Heart left ventricle (tissue), 16 donors: ENCODE measurements at places on chromosomes 1 and 21. TPM values are rescaled to one million over a fixed set of nuclear protein-coding genes. Genes with fewer than 3 reads are reported as not detected.

AMIGO1 gene
- polyA plus RNA-seq, result 4.6 TPM

AGL gene
- 18.1 TPM for polyA plus RNA-seq

RAB7B gene
- polyA plus RNA-seq, result 0.65 TPM

ESPN gene
- not detected for polyA plus RNA-seq

LRRC40 gene
- 6.7 TPM for polyA plus RNA-seq

PTPRF gene
- 4.0 TPM for polyA plus RNA-seq

SH2D2A gene
- 1.1 TPM for polyA plus RNA-seq

ATP1A4 gene
- polyA plus RNA-seq, result 0.12 TPM

HTR6 gene
- polyA plus RNA-seq, result not detected

ATP5PF gene
- 719 TPM for polyA plus RNA-seq

PATJ gene
- 6.6 TPM for polyA plus RNA-seq

NMNAT2 gene
- 0.53 TPM for polyA plus RNA-seq

FAM72D gene
- 0.06 TPM for polyA plus RNA-seq

ITLN2 gene
- polyA plus RNA-seq, result 0.15 TPM

- H3K27ac ChIP-seq, result no peak overlapping the region
- no peak overlapping the region for H3K4me3 ChIP-seq
Measured at GRCh38 chr21:43600642-43601402, 58.5 kb downstream of the HSF2BP start.

DNA sequence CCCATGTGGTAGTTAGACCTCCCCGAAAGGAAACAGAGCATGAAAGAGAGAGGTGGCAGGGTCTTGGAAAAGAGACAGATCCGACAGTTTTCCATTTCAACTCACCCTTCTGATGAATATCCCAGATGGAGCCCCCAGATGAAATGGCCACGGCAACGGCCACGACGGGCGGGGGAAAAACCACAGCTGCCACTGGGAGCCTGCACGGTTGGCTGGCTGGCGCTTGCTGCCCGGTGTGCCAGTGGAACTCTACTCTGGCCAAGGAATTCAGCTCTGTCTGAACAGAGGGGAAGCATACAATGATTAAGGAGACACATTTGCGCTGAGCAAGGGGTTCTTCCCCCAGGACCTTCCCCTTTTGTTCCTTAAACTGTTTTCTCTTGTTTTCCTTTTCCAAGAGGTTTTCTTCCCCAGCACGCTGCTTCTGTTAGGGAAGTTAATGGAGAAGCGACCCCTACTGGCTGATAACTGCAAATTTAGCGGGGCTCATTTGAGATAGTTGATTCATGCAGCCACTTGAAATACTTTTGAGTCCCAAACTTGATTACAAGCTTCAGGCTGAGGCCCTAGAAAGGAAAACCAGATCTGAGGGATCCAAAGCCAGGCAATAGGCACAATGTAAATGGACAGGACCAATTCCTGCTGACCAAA is 1122.5 kb downstream of the NCAM2 start:
- DNase-seq, result no peak
- no peak overlapping the region for H3K4me3 ChIP-seq
- no peaks in the 10 kb centered on the region for H3K36me3 ChIP-seq
- no peaks in the 10 kb centered on the region for H3K27me3 ChIP-seq

DNA sequence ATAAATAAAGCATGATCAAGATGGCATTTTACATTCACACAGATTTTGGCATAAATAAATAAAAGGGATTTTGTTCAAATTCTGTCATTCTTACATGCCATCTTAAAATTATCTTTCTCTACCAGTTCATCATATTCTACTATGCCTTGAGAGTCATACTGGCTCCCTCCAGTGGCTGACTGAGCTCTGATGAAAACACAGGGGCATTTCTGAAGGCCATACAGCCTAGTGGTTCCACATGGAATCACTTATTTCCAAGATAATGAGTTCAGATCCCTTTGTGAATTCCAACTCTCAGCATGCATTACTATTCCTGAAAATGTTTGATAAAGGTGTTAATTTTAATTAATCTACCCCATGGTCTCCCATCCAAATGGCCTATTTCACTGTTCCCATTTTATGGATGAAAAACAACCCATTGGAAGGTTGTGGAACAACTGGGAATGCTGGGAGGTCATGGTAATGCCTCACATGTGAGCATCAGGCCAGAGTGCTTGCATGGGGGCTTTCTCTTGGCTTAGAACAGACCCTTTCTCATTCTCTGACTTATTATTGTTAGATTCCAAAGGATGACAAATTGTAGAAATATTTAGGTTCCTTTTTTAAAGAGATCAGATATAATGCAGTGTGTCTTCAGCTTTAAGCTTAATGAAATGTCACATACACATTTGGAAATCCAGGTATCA is 622.4 kb upstream of the PKN2 start:
- no peak overlapping the region for H3K4me3 ChIP-seq
- H3K4me1 ChIP-seq, result no peaks in the 10 kb centered on the region
- no peaks in the 10 kb centered on the region for H3K27me3 ChIP-seq
- H3K36me3 ChIP-seq, result no peaks in the 10 kb centered on the region
- peak; percentile 12 for DNase-seq

DNA sequence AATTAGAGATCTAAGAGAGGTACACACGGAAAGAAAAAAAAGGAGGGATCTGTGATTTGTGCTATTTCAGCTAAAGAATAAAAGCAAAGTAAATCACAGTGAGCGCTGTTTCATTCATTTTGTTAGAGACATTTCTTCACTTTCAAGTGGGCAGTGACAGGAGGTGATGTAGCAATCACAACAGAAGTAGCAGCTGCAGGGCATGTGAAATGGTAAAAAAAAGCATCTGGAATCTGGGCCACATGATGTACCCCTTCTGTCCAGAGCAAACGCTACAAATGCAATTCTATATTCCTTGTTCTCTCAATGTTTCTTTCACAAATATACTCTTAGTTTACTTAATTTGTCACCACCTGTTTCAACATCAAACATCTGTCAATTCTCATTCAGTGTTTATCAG is 786.5 kb downstream of the LRRIQ3 start:
- H3K27ac ChIP-seq, result no peak overlapping the region
- H3K4me3 ChIP-seq, result no peak overlapping the region
- H3K27me3 ChIP-seq, result no peaks in the 10 kb centered on the region
- no peaks in the 10 kb centered on the region for H3K4me1 ChIP-seq
- H3K36me3 ChIP-seq, result no peaks in the 10 kb centered on the region

- no peaks in the 10 kb centered on the region for H3K4me1 ChIP-seq
- no peak overlapping the region for H3K4me3 ChIP-seq
- DNase-seq, result no peak
Measured at GRCh38 chr1:189606047-189606446, 871.6 kb downstream of the BRINP3 start.

GRCh38 chr1:243746751-243747150 is 103.3 kb downstream of the AKT3 start:
- no peaks in the 10 kb centered on the region for H3K27me3 ChIP-seq
- peaks cover 10% of the 10 kb centered on the region for H3K4me1 ChIP-seq
- no peaks in the 10 kb centered on the region for H3K36me3 ChIP-seq
- DNase-seq, result no peak
- no peak overlapping the region for H3K4me3 ChIP-seq
- H3K27ac ChIP-seq, result no peak overlapping the region

DNA sequence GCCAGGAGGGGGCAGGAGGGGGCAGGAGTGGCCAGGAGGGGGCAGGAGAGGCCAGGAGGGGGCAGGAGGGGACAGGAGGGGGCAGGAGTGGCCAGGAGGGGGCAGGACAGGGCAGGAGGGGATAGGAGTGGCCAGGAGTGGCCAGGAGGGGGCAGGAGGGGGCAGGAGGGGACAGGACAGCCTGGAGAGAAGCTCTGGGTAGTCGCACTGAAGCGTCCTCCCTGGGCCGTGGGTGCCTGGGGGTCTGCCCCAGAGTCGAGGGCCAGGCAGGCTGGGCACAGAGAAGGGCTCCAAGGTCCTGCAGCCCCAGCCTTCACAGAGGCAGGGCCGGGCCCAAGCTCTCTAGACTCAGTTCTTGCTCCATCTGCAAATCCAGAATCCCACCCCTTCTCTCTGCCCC is 22.9 kb downstream of the MEGF6 start:
- no peak overlapping the region for H3K4me3 ChIP-seq
- no peaks in the 10 kb centered on the region for H3K27me3 ChIP-seq
- DNase-seq, result no peak
- H3K36me3 ChIP-seq, result no peaks in the 10 kb centered on the region

DNA sequence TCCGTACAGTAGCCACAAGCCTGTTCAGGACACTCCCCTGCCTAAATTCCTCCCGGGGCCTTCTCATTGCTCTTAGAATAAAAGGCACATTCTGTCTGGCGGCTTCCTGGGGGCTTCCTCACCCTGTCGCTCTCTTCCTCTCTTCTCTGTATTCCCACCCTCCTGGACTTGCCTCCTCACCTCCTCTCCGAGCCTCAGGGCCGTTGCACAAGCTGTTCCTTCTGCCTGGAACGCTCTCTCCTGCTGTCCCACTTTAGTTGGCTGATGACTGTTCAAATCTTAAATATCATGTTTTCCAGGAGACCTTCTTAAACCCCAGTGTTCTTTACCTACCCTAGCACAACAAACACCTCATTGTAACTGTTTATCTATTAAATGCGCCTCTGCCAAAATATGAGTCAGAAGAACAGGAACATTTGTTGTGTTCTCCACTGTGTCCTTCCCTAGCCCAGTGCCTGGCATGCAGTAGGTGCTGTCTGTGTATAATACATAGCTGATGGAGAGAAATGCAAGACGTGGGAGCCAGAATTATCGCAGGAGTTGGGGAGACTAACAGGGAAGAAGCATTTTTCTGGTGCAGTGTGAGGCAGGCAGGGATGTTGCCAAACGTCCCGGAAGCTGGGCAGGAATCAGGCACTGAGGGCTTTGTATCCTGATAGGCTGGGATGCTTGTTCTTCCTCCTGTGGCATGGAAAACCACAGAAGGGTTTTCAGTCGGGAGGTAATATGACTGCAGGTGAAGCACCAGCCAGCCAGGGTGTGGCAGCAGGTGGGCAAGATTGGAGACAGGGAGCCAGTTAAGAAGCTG is 24.1 kb upstream of the THRAP3 start:
- H3K36me3 ChIP-seq, result no peaks in the 10 kb centered on the region
- H3K4me1 ChIP-seq, result peaks cover 28% of the 10 kb centered on the region
- DNase-seq, result no peak
- no peak overlapping the region for H3K4me3 ChIP-seq

- no peak overlapping the region for H3K27ac ChIP-seq
- no peak overlapping the region for H3K4me3 ChIP-seq
- no peaks in the 10 kb centered on the region for H3K36me3 ChIP-seq
- H3K4me1 ChIP-seq, result no peaks in the 10 kb centered on the region
- no peaks in the 10 kb centered on the region for H3K27me3 ChIP-seq
Measured at GRCh38 chr21:40615505-40616376, 231.2 kb downstream of the DSCAM start.

DNA sequence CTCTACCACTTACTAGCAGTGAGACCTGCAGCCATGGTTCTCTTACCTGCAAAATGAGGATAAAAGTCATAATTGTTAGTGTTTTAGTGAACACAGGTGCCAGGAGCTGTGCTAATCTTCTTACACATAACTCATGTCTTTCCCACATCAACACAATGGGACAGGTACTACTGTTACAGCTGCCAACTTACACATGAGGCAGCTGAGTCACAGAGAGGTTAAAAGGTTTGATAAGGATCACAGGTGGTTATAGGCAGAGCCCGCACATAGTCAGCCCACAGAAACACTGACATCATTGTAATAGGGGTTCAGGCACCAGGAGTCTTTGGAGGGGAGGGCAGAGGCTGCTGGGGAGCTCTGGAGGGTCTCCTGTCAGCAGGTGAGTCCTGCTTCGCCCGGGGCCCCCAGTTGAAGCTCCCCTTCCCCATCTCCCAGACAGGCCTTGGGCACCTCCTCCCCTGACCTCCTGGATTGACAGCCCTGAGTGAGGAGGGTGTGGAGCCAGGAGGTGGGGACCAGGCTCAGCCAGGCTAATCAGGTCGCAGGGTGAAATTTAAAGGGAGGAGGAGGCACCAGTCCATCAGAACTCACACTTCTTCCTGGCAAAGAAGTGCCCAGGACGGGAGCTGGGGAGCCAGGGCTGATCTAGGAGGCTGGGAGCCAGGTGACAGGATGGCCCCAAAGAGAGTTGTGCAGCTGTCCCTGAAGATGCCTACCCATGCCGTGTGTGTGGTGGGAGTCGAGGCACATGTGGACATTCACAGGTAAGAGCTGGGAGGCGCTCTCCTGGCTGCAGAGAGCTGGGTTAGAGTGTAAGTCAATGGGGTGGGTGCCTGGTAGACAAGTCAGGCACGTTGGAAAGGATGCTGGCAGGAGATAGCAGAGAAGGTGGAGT is at the start of gene PADI1:
PADI1 (plus strand) TSS at position 583 of the 895 bp plus-strand sequence; CDS start at position 673, 90 bp downstream.
- no peaks in the 10 kb centered on the region for H3K36me3 ChIP-seq
- no peaks in the 10 kb centered on the region for H3K4me1 ChIP-seq
- no peak for DNase-seq
- no peak within 1 kb of the TSS for H3K4me3 ChIP-seq
- H3K27ac ChIP-seq, result no peak within 1 kb of the TSS

DNA sequence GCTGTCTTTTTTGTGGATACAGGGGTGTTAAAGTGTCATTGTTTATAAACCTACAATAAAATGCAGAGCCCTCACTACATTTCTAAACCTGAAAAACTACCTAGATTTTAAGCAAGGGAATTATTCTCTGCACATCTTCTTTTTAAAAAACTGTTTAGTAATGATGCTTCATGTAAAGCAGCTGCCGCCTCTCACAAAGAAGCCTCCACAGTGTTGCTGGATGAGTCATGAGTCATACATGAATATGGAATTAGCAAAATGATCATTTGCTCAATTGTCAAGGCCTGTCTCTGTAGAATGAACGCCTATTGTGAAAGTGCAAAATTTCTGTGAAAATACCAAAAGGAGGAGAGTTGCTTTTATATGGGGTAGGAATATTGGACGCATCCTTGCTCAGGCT is 259.5 kb upstream of the CHRM3 start:
- H3K36me3 ChIP-seq, result no peaks in the 10 kb centered on the region
- H3K27me3 ChIP-seq, result no peaks in the 10 kb centered on the region
- DNase-seq, result no peak
- no peaks in the 10 kb centered on the region for H3K4me1 ChIP-seq

- H3K4me1 ChIP-seq, result peaks cover 12% of the 10 kb centered on the region
- no peak within 1 kb of the TSS for H3K27ac ChIP-seq
- no peak within 1 kb of the TSS for H3K4me3 ChIP-seq
- H3K27me3 ChIP-seq, result no peaks in the 10 kb centered on the region
- no peak for DNase-seq
- no peaks in the 10 kb centered on the region for H3K36me3 ChIP-seq
Measured at GRCh38 chr1:53893999-53894636, at the start of gene DIO1. Gene DIO1, plus strand, starts transcription at chr1:53894187. Its CDS starts 24 bp downstream, at chr1:53894211.

DNA sequence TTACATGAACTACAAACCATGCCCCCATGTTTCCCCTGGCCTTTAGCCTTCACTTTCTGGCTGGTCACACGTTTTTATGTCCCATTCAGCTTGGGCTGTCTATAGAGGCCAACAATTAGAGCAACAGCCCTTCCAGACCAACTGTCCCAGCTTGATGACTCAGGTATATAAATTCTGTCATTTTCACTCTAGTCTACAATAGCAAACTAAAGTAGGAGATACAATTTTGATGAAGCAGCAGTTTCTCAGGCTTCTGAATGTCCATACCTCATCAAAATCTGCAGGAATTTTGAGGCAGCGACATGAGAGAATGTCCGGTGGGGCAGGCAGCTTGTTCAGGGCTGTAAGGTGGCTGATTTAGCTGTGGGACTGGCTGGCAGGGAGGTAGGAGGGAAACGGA is 45.6 kb upstream of the VAV3 start:
- no peaks in the 10 kb centered on the region for H3K27me3 ChIP-seq
- no peak overlapping the region for H3K27ac ChIP-seq
- no peak overlapping the region for H3K4me3 ChIP-seq
- H3K36me3 ChIP-seq, result no peaks in the 10 kb centered on the region
- no peaks in the 10 kb centered on the region for H3K4me1 ChIP-seq

GRCh38 chr1:56095696-56096665 is 483.4 kb downstream of the PLPP3 start:
- H3K4me1 ChIP-seq, result no peaks in the 10 kb centered on the region
- H3K36me3 ChIP-seq, result no peaks in the 10 kb centered on the region
- H3K4me3 ChIP-seq, result no peak overlapping the region
- H3K27ac ChIP-seq, result no peak overlapping the region
- no peaks in the 10 kb centered on the region for H3K27me3 ChIP-seq

- H3K27ac ChIP-seq, result no peak overlapping the region
- no peak overlapping the region for H3K4me3 ChIP-seq
- H3K4me1 ChIP-seq, result no peaks in the 10 kb centered on the region
- H3K36me3 ChIP-seq, result no peaks in the 10 kb centered on the region
Measured at GRCh38 chr1:5938101-5938646, 54.1 kb downstream of the NPHP4 start.
